ENCODE measurements at places on chromosomes 1 and 21.
A peak's percentile ranks its signal among the peaks of the same experiment; 100 is the strongest.

GRCh38 chr1:157092831-157093230, 6.8 kb downstream of the ETV3L start:
- DNase-seq, result no peak

DNA sequence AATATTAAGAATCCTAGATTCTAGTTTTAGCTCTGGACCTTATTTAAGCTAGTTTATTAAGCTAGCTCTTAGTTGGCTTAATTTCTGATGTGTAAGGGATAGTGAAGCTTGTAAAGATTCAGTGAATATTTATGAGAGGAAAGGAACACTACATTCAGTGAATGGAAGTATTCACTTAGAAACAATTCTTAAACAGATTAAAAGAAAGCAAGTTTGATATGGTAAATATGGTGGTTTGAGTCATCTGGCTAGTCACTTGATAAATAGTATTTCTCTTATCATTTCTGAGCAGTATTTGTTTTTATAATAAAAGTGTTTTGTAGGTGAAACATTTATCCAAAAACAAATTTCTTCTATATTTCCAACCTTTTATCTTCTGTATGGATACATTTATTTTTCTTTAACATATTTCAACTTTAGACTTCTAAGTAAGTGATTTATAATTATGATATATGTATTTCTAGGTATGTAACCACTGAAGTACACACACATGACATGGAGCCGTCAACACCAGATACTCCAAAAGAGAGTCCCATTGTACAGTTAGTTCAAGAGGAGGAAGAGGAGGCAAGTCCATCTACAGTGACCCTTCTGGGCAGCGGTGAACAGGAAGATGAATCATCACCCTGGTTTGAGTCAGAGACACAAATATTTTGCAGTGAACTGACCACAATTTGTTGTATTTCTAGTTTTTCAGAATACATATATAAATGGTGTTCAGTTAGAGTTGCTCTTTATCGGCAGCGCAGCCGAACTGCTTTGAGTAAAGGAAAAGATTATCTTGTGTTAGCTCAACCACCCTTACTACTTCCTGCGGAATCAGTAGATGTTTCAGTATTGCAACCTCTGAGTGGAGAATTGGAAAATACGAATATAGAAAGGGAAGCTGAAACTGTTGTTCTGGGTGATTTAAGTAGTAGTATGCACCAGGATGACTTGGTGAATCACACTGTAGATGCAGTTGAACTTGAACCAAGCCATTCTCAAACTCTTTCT, 55.6 kb downstream of the SUCO start:
- DNase-seq, result peak; percentile 68

DNA sequence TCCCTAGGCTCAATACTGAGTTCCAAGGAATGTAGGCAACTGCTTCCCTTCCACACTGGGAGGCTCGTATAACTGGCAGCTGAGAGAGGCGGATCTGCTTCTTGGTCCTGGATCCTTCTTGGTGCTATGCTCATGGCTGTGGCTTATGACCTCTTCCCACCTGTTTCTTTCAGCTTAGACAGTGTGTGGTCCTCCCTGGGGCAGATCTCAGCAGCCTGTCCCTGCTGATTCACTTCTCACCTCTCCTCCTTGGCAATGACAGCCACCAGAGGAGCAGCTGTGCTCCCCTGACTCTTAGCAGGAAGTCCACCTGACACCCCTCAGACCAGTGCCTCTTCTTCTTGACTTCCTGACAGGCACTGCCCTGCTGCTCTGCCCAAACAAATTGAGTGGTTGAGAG, 75.1 kb upstream of the PTGFRN start:
- DNase-seq, result peak; percentile 11

DNA sequence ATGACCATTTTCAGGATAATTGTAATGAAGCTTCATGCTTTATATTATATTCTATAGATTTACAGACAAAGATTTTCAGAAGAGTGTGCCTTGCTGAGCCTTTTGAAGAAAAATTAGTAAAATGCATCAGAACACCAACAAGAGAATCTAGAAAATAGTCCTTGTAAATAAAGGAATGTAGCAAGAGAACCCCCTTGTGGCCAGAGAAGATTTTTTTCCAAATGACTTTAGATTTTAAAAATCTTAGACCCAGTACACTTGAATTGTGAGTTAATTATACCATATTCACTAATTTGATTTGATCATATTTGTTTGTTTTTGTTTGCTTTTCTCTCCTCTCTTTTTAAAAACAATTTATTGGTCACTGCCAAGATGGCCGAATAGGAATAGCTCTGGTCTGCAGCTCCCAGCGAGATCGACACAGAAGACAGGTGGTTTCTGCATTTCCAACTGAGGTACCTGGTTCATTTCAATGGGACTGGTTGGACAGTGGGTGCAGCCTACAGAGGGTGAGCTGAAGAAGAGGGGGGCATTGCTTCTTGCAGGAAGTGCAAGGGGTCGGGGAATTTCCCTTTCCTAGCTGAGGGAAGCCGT, 12.8 kb upstream of the IFI44L start:
- DNase-seq, result no peak

DNA sequence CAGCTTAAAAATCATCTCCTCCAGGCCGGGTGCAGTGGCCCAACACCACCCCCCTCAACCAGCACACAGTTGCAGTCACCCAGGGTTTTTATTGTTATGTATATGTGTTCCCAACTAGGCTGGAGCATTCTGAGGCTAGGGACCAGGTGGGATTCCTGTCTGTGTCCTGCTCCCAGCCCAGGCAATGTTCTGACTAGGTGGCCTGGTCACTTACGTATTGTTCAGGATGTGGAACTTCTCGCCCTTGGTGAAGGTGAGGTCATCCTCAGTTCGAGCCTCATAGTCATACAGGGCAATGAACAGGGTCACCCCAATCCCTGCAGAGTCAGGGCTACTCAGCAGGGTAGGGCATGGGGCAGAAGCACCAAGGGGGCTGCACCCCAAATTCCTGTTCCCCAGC, 12.2 kb downstream of the FGR start:
- no peak for DNase-seq

DNA sequence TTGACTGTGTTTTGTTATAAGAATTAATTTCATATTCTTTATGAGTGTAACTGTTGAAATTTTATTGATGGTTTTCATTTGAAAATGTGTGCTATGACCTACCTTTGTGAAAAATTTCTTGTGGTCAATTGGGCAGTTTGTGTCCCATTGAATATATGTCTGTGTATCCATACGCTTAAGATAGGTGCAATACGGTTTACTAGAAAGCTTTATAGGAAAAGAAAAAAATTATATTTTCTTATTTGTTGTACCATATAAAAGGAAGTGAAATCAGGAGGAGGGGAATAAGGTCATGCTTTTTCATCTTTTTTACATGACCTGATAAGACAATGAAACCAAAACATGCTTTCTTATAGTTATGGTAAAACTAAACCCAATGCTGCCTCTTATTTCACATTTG, 807.7 kb downstream of the USP25 start:
- DNase-seq, result no peak

DNA sequence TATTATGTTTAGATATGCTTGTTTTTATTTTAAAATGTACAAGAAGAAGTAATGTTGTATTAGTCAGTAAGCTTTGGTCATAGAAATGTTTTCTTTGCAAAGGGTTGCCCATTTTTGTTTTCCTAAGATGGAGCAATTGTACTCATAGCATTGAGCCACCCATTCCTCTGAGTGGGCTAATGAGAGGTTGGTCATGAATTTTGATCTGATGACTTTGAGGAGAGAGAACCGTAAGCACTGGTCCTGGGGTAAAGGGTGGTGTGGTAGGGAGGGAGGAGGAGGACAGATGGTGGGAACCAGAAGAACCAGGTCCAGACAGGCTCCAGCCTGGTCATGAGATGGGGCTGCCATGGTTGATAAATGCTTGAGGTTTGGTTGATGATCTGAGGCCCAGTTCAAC, 15.9 kb upstream of the SLC6A9 start:
- no peak for DNase-seq

- DNase-seq, result no peak
Measured at GRCh38 chr21:35053356-35054096, 4.4 kb upstream of the RUNX1 start.

GRCh38 chr1:246270236-246270635, 236.8 kb downstream of the SMYD3 start:
- DNase-seq, result no peak

GRCh38 chr1:64245495-64245894, 42.1 kb downstream of the UBE2U start:
- no peak for DNase-seq

DNA sequence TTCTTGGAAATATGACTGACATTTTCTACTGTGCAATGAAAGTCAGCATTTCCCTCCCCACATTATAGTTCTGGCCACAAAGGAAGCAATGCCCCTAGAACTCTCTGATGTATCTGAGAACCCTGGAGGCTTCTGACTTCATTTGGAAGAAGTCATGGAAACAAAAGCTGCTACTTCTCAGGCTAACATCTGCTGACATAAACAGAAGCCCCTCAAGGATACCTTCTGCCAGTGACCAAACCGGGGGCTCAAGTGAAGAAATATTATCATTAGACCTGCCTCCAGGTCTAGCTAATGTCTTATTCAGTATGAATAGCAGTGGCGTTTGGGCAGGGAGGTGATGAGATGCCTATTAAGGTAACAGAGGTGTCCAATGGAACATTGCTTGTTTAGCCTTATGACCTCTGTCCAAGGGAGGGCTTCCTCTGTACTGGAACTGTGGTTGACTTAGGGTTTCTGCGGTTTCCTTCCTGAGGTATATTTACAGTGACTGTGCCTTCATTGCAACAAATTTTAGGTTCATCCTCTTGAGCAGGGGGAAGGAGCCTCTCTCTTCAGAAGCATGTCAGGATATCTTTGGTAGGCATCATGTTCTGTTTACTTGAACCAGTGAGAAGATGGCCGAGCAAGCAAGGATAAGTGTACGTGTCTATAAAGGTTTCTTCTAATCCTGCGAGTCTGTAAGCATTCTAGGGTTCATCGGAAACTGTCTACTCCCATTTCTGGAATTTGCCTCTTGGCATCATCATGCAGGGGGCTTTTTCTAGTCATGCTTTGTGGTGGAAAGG, 161.7 kb downstream of the PBX1 start:
- peak; percentile 4 for DNase-seq

- no peak for DNase-seq
Measured at GRCh38 chr1:30487042-30487441, 236.3 kb downstream of the MATN1 start.

DNA sequence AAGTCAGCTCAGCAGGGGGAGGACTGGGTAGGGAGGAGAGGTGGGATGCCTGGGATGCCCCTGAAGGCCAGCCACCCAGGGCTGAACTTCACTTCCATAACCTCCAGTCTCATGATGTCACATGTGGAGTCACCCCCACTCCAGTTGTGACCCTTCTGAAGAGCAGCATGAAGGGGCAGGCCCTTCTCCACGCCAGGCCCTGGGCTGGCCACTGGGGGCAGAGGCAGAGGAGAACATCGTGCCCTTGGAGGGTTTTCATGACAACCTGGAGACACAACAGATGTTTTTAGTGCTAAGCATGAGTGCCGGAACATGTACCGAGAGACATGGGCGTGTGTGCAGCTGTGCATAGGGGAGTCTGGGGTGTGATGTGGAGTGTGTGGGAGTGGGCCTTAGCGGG, 37.6 kb downstream of the FAAH start:
- DNase-seq, result no peak

- DNase-seq, result no peak
Measured at GRCh38 chr1:1599935-1600860, at the start of gene FNDC10. TSS of gene FNDC10 (minus strand) at chr1:1600135. CDS start at chr1:1600015, 120 bp downstream.

- DNase-seq, result no peak
Measured at GRCh38 chr1:28984311-28984684, 69.9 kb downstream of the EPB41 start.

DNA sequence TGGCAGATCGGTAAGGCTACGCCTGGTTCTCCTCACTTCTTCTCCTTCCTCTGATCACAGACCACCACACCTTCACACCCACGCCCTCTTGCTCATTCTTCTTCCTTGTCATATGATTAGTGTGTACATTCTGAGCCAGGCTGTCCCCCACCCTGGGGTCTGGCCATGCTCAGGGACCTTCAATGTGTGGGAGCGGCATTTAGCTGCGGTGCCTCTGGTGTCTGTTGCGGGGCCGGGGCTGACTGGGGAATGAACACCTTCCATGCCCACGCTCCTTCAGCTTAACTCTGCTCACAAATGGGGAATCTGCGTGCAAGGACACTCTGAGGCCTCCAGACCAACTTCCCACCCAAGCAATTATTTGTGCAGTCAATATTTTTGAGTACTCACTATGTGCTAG, 29.4 kb downstream of the QSOX1 start:
- DNase-seq, result no peak

GRCh38 chr1:234781241-234782065, 171.5 kb upstream of the IRF2BP2 start:
- DNase-seq, result no peak

GRCh38 chr1:30704271-30704670, 19.1 kb downstream of the MATN1 start:
- no peak for DNase-seq

DNA sequence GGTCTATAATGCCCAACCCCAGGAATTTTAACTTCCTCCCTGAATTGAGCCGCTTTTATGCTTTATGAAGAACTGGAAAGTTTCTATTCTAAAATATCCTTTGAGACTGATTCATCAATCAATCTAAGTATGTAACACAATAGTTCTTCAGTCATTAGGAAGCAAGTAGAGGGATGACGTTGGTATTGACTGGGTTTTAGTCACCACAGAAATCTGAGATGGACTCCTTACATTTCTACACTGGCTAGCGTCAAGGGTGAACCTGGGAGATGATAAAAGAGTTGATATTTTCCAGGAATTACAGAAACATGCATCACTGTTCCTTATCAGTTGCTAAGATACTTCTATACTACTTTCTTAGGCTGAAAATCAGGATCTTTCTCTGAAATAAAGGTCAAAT, 308.0 kb downstream of the HMCN1 start:
- no peak for DNase-seq

GRCh38 chr1:203797948-203798655, 2.7 kb downstream of the ZBED6 start:
- no peak for DNase-seq

DNA sequence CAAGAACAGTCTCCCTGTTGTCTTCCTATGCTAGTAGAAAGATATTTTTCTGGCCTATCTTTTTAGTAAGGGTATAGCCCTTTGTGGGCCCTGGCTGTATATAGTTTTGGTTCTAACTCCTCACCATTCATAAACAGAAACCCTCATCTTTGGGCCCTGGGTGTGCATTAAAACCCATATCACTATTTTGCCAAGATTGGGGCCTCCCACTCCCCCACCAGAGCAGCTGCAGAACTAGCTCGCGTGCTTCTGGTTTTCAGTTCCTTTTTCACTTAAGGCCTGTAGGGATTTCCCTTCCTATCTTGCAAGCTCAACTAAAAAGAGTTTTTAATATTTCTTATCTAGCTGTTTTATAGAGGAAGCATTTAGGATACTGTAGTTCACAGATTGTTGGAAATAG, 106.4 kb downstream of the RGL1 start:
- DNase-seq, result peak; percentile 70
